ENCODE measurements at places on chromosomes 1 and 21.

GRCh38 chr1:96508233-96508632, 213.4 kb upstream of the PTBP2 start:
- DNase-seq, result no peak

DNA sequence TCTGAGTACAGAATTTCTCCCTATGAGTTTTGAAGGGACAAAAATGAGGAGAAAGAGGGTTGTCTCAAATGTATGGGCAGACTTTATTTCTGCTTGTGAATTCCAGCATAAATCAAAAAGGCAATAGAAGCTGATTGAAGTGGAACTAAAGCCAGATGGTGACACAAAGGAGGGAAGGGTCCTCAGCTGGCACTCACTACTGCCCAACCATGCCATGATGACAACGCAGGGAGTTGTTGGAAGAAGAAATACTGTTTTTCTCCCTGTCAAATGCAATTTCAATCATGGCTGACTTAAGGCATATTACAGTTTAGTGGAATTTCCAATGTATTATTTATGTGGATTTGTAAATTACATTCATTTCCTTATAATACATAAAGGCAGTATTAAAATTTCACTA, 805.8 kb downstream of the ADGRL2 start:
- no peak for DNase-seq

DNA sequence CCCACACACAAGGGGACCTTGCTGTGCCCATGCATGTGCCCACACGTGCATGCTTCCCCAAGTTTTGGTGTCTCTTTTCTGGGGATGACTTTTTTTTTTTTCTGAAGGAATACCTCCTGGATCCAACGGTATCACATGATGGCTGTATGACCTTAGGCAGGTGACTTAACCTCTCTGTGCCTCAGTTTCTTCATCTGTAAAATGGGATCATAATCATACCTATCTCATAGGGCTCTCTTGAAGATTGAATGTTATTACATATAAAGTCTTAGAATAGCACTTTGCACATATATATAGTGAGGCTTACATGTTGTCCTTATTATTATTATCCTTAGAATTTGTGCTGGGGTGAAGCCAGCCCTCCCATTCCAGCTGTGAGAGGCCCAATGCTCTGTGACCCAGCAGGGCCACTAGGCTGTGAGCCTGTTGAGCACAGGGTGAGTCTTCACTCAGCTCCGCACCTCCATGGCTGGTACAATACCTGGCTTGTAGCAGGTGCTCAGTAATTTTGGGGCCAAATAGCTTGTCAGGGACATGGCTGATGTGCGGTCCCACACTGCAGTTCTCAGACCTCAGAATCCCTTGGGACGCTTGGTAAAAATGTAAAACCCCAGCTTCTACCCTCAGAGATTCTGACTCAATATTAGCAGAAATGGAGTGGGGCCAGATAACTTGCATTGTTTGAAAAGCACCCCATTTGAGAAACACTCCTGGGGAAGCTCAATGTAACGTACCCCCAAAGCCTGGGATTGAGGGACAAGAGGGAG, 20.6 kb downstream of the STUM start:
- DNase-seq, result no peak

DNA sequence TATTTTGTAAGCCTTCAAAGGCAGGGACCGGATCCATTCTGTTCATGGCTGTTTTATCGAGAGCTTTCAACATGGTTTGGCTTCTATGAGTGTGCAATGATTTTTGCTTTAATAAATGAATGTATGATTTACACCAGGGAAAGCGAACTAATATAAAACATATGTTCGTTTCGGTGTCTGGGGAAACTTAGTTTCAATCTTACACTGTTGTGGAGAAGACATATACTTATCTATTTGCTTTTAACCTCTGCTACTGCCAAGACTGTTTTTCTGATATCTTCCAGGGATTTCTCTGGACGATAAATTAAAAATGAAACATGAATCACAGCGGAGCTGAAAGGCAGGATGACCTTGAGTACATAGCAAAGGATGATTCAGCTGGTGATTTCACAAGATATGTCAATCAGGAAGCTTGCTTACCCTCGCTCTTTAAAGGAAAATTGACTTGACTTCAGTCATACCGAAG, 14.7 kb upstream of the CYYR1 start:
- no peak for DNase-seq

GRCh38 chr1:53311702-53312305, 16.1 kb downstream of the LRP8 start:
- no peak for DNase-seq

GRCh38 chr1:8133657-8134430, 107.7 kb upstream of the ERRFI1 start:
- no peak for DNase-seq

- no peak for DNase-seq
Observed at GRCh38 chr21:43294194-43294902, 125.5 kb downstream of the CRYAA start.

DNA sequence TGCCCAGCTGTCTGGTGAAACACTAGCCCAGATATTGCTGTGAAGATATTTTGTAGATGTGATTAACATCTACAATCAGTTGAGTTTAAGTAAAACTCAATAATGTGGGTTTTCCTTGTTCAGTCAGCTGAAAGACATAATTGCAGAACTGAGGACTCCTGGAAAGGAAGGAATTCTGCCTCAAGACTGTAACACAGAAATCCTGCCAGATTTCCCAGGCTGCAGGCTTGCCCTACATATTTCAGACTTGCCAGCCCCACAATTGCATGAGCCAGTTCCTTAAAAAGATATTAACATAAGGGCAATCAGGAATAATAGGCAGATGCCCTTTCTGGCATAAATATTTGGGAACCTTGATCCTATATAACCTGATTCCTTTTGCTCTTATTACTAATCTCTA, 14.2 kb upstream of the NIBAN1 start:
- DNase-seq, result no peak

GRCh38 chr1:200979574-200980451, 43.7 kb downstream of the KIF21B start:
- DNase-seq, result peak; percentile 88

- no peak for DNase-seq
Observed at GRCh38 chr21:45372732-45373355, 32.1 kb upstream of the COL18A1 start.

- no peak for DNase-seq
Observed at GRCh38 chr1:80214888-80215540, 1208.5 kb upstream of the ADGRL4 start.

Measured in iPS-NIHi11 (cell line).